ENCODE measurements at places on chromosomes 4 and X. TPM values are rescaled to one million over a fixed set of nuclear protein-coding genes. Genes with fewer than 3 reads are reported as not detected.

DNA sequence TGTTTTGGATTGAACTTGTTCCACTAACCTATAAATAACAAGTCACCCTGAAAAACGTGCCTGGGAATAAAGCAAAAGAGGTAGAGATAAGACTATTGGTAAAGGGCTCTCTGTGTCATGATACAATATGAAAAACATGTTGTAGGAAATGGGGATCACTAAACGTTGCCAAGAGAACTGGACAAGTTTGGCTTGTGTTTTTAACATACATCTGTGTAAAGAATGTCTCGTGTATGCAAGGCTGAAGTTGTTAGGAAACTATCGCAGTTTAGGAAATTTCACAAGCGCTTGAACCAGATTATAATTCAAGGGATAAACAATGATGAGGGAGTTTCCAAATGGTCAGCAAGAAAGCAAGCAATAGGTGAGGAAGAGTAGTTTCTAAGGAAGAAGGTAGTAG lies 655.8 kb downstream of the PCDH7 start:
- DNase-seq = no peak
- no peaks in the 10 kb centered on the region for H3K36me3 ChIP-seq
- no peak overlapping the region for H3K27ac ChIP-seq
- H3K4me1 ChIP-seq = no peaks in the 10 kb centered on the region
- H3K4me3 ChIP-seq = no peak overlapping the region
- no peaks in the 10 kb centered on the region for H3K27me3 ChIP-seq

DNA sequence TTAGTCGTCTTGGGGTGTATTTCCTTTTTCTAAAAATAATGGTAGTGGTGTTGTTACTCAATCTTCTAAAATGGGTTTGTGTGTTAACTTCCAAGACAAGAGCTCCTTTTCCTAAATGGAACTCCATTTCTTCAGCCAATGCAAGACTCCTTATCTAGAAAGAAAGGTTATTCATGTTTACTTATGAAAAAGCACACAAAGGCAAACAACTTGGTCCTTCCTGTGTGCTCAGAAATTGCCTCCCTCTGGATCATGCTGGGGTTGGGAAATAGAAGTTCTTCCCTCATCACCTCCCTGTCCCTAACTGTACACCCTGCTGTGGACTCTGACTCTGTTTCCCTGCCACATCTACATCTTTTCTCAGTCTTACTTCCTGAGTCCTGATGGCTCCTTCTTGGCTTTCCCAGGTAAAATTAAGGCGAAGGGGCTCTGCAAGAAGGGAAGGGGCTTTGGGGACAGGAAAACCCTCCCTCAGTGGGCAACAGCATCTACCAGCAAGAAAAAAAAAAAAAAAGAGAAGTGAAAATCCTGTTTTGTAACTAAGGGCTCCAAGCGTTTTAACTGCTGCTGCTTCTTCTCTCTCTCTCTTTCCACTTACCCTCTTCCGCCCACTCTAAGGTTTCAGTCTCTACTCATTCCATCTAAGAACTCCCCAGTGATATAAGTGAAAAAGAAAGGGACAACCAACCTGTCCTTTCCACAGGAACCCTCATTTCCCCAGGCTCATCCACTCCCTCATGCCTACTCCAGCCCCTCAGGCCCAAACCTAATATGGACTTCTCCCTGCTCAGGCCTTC lies 19.8 kb upstream of the TASL start:
- no peak for DNase-seq
- no peaks in the 10 kb centered on the region for H3K4me1 ChIP-seq
- no peaks in the 10 kb centered on the region for H3K27me3 ChIP-seq
- no peaks in the 10 kb centered on the region for H3K36me3 ChIP-seq
- H3K27ac ChIP-seq = no peak overlapping the region

DNA sequence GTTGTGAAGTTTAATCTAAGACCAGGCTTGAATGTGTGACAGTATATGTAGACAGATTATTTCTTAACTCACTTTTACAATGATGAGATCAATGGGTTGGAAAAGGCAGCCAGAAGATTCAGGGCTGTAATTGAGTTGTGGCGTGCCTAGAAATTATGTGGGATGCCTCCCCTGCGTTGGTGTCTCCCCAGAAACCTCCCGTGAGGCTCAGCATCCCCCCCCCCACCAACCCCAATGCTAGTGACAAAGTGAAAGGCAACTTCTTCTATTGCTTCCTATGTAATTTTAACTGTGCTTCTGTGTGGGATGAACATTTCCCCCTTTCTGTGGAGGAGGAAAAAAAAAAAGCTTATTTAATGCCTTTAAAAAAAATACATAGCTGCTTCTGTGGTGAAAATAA lies 297.9 kb downstream of the ARHGAP10 start:
- H3K4me1 ChIP-seq = no peaks in the 10 kb centered on the region
- no peaks in the 10 kb centered on the region for H3K36me3 ChIP-seq
- no peaks in the 10 kb centered on the region for H3K27me3 ChIP-seq
- no peak overlapping the region for H3K27ac ChIP-seq

GRCh38 chr4:86916392-86916791 lies 18.4 kb upstream of the AFF1 start:
- H3K4me1 ChIP-seq = no peaks in the 10 kb centered on the region
- H3K36me3 ChIP-seq = no peaks in the 10 kb centered on the region
- DNase-seq = no peak
- no peaks in the 10 kb centered on the region for H3K27me3 ChIP-seq
- H3K4me3 ChIP-seq = no peak overlapping the region
- no peak overlapping the region for H3K27ac ChIP-seq

- H3K4me3 ChIP-seq = no peak overlapping the region
- DNase-seq = no peak
- no peak overlapping the region for H3K27ac ChIP-seq
- H3K27me3 ChIP-seq = no peaks in the 10 kb centered on the region
Observed at GRCh38 chr4:188387179-188387791, 248.0 kb downstream of the TRIML1 start.

DNA sequence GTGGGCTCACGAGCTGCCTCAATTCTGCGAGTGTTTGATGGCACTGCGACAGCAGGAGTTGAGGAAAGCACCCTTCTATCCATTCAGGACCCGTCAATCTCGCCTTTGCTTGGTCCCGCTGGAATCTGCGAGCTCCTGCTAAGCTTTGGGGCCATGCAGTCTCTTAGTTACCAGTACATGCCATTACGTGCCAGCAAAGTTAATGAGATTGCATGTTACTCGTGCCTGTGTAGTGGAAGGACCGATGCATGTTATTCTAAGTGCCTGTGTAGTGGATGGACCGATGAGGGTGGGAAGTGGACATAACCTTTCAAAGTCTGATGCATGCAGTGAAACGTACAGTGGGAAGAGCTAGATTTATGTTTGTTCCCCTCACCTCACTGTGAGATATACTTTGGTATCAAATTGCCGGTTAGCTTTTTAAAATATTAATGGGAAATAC lies 569 bp downstream of the RPS3A start:
- peaks cover 17% of the 10 kb centered on the region for H3K4me1 ChIP-seq
- peaks cover 39% of the 10 kb centered on the region for H3K36me3 ChIP-seq
- DNase-seq = no peak
- no peaks in the 10 kb centered on the region for H3K27me3 ChIP-seq
- H3K4me3 ChIP-seq = peak overlapping the region; percentile 99
- peak overlapping the region; percentile 86 for H3K27ac ChIP-seq

DNA sequence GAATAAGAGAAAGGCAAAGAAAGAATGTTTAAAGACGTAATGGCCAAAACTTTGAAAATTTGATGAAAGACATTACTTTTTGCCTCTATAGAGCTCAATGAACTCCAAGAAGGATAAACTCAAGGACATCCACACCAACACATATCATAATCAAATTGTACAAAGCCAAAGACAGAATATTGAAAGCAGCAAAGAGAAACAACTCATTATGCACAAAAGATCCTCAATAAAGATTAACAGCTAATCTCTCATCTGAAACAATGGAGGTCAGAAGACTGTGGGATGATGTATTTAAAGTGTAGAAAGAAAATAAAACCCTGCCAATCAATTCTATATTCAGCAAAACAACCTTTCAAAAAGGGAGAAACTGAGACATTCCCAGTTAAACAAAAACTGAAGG lies 129.1 kb upstream of the TEX13D start:
- H3K27me3 ChIP-seq = no peaks in the 10 kb centered on the region
- DNase-seq = no peak
- H3K27ac ChIP-seq = no peak overlapping the region
- H3K36me3 ChIP-seq = no peaks in the 10 kb centered on the region
- no peaks in the 10 kb centered on the region for H3K4me1 ChIP-seq

- no peaks in the 10 kb centered on the region for H3K4me1 ChIP-seq
- H3K27ac ChIP-seq = no peak overlapping the region
- H3K27me3 ChIP-seq = no peaks in the 10 kb centered on the region
- H3K36me3 ChIP-seq = no peaks in the 10 kb centered on the region
- H3K4me3 ChIP-seq = no peak overlapping the region
- no peak for DNase-seq
Observed at GRCh38 chr4:91345632-91346031, 958.1 kb upstream of the GRID2 start.

- peak overlapping the region; percentile 35 for H3K4me3 ChIP-seq
- peaks cover 5% of the 10 kb centered on the region for H3K4me1 ChIP-seq
Observed at GRCh38 chr4:55866973-55867574, 13.6 kb downstream of the EXOC1 start.

GRCh38 chr4:108861334-108861733 lies 98.5 kb upstream of the ETNPPL start:
- DNase-seq = no peak
- no peak overlapping the region for H3K27ac ChIP-seq
- no peaks in the 10 kb centered on the region for H3K36me3 ChIP-seq
- no peak overlapping the region for H3K4me3 ChIP-seq

GRCh38 chr4:153466081-153466948 lies at the start of gene TMEM131L:
TSS of gene TMEM131L (plus strand) at chr4:153466360. CDS start at chr4:153466398, 38 bp downstream.
- DNase-seq = peak; percentile 85
- peaks cover 48% of the 10 kb centered on the region for H3K4me1 ChIP-seq
- H3K4me3 ChIP-seq = peak within 1 kb of the TSS; percentile 99
- no peaks in the 10 kb centered on the region for H3K36me3 ChIP-seq

DNA sequence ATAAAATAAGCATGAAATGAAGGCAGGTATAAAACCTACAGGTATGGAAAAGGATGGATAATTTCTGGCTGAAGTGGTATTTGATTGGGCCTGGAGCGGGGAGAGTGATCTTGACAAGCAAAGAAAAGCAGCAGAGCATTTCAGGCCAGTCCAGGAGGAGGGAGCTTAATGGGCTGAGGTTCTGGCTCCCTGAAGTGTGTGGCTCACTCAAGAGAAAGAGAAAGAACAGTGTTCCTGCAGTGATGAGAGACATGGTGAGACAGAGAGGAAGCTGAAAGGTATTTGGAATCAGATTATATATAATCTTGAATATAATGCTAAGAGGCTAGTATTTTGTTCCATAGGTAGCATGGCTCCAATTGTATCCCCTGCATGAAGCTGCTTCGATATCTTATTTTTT lies 153.5 kb downstream of the MGST2 start:
- H3K36me3 ChIP-seq = no peaks in the 10 kb centered on the region
- H3K27ac ChIP-seq = no peak overlapping the region
- H3K4me1 ChIP-seq = no peaks in the 10 kb centered on the region
- peaks cover 2% of the 10 kb centered on the region for H3K27me3 ChIP-seq

DNA sequence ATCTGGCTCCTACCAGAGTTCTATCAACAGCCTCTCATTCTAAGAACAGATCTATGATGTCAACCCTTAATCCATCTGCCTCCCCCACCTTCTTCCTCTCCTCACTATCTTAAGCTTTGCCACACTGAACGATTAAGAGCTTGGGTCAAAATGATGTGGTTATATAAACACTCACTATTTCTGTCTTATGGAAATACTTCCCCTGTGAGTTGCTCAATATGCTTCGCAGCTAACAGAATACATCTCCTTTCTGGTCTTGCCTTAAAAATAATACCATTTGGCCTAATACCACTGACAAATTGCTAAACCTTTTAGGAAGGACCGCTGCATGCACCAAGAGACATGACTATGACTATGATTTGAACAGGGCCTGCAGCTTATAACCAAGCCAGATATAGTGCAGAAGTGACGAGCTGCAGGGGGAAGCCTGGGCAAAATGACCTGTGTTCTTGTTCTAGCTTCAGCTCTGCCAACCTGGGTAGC lies 130.9 kb downstream of the RNF150 start:
- no peak overlapping the region for H3K27ac ChIP-seq
- no peaks in the 10 kb centered on the region for H3K36me3 ChIP-seq
- H3K27me3 ChIP-seq = no peaks in the 10 kb centered on the region
- H3K4me3 ChIP-seq = no peak overlapping the region
- DNase-seq = no peak

DNA sequence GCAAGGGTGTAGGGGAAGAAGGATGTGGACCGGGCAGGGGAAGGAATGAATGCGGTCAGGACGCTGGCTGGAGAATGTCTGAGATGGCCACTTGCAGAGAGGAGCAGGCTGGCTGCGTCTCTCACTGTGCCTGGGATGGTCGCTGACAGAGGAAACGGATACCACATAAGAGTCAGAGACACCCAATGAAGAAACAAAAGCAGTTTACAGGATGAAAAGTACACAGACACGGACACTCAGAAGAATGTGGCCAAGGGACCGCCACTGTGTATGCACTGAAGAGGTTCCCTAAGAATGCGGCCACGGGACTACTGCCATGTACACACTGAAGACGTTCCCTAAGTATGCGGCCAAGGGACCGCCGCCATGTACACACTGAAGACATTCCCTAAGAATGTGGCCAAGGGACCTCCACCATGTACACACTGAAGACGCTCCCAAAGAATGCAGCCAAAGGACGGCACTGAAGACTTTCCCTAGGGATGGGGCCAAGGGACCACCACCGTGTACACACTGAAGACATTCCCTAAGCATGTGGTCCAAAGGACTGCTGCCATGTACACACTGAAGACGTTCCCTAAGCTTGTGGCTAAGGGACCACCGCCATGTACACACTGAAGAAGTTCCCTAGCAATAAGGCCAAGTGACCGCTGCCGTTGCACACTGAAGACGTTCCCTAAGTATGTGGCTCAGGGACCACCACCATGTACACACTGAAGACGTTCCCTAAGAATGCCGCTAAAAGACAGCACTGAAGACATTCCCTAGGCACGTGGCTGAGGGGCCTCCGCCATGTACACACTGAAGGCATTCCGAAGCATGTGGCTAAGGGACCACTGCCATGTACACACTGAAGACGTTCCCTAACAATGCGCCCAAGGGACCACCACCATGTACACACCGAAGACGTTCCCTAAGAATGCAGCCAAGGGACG lies 32.2 kb downstream of the DHRSX start:
- H3K36me3 ChIP-seq = no peaks in the 10 kb centered on the region
- H3K4me3 ChIP-seq = no peak overlapping the region
- no peak for DNase-seq
- H3K4me1 ChIP-seq = no peaks in the 10 kb centered on the region
- no peak overlapping the region for H3K27ac ChIP-seq
- H3K27me3 ChIP-seq = no peaks in the 10 kb centered on the region

DNA sequence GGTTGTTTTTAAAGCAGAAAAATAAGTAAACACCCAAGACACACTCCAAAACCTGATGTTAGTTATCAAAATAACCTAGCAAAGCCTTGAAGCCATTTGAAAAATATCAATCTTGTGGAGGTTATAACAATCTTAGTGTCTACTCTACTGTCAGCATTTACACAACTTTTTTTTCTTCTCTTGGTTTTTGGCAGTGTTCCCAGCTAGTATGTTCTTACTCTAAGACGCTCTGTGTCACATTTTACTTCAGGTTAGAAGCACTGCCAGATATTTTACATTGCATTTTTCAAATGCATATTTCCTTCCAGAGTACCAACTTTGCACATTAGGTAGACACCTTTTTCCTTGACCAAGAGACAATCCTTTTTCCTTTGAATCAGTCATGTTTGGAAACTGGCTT lies 114.0 kb upstream of the INPP4B start:
- no peak overlapping the region for H3K27ac ChIP-seq
- no peak overlapping the region for H3K4me3 ChIP-seq
- no peaks in the 10 kb centered on the region for H3K27me3 ChIP-seq
- no peak for DNase-seq

HSFX3 gene
- not detected for total RNA-seq

FMR1NB gene
- total RNA-seq = not detected

ADAMTS3 gene
- total RNA-seq = not detected

RTL9 gene
- not detected for total RNA-seq

TREX2 gene
- total RNA-seq = 3.8 TPM

ADH1C gene
- not detected for total RNA-seq

ARX gene
- total RNA-seq = not detected
